ENCODE measurements at places on chromosomes 5 and 9.

DNA sequence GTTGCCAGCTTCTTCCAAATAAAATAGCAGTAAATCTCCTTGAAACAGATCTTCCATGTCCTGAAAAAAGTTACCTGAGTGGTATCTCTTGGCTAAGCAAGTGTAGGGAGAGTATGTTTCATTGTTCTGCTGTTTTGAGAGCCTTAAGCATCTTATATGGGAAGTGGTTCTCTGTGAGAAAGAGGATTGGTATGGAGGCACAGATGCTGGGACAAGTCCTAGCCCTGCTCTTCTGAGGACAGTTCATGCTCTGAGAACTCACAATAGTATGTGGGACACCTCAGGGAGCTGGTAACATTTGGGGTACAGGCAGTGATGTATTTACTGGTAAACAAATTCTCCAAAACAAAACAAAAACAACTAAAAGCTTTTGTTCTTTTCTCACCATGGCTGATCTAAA, 2.0 kb downstream of the PPP3R2 start:
- DNase-seq = no peak

- no peak for DNase-seq
These were observed 10.8 kb upstream of the DAB2IP start for GRCh38 chr9:121640491-121641223.

DNA sequence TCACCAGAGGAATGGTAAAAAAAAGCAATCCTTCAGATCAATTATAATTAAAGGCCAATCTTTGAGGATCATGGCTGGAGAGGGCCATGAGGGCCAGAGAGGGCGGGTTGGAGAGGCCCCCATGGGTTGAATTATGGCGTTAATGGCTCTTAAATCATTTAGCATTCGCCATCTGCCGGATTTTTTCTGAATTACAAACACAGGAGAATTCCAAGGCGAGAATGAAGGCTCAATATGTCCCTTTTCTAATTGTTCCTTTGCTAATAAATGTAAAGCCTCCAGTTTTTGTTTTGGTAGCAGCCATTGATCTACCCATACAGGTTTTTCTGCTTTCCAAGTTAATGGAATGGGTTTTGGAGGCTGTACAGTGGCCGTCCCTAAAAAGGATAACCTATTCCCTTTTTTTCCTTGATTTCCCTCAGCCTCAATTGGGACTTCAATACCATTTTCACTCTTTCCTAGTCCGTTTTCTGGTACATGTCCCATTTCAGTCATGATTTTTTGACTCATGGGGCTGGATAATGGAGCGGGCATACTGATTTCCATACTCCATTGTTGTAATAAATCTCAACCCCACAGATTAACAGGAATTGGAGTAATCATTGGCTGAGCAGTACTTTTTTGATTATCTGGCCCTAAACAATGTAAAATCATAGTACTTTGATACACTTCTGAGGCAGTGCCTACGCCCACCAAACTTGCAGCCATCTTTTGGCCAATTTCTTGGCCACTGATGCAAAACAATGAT, 6.7 kb upstream of the TMEM141 start:
- no peak for DNase-seq

GRCh38 chr9:18861609-18862544, 171.1 kb downstream of the SAXO1 start:
- no peak for DNase-seq

DNA sequence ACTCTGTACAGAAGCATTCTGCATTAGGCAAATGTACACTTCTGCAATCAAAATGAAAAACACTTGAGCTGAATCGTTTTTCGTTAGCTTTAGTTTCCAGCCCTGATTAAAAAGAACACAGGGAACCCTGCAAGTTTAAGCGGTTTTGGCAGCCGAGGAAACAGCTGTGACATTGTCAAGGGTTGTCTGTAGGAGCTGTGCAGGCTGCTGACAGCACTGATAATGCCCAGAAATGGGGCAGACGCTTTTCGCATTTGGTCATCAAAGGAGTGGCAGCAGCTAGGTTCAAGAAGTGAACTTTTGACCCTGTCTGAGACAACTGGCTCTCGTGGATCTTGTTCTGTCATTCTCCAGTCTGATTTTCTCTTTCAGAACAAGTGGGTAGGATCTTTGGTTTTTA, 165.6 kb upstream of the CCDC152 start:
- no peak for DNase-seq

Data from stimulated activated CD8-positive, alpha-beta memory T cell treated with anti-CD3 and anti-CD28 coated beads, Interleukin-4, amount 100 ng/mL, for 4 hours (primary cell).